ENCODE measurements at places on chromosomes 6 and 20.
A peak's percentile ranks its signal among the peaks of the same experiment; 100 is the strongest.

- DNase-seq = no peak
These were observed 46.1 kb downstream of the FKBP5 start for GRCh38 chr6:35642471-35643161.

DNA sequence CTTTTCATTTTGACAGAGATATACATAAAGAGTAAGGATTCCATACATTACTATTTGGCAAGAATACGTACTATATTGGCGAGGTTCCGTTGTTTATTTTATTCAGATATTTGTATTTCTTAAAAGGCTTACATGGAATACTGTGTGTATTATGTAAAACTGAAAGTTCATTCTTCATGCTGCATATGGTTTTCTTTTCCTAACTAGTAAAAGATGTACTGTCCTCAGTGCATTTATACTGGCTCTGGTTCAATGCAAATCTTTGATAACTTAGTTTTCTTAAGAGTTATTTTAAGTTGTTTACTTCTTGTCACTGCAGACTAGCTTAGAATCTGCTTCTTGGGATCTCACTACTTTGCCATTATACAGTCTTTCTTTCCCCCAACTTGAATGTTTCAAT is 42.0 kb downstream of the ADGRB3 start:
- DNase-seq = no peak

DNA sequence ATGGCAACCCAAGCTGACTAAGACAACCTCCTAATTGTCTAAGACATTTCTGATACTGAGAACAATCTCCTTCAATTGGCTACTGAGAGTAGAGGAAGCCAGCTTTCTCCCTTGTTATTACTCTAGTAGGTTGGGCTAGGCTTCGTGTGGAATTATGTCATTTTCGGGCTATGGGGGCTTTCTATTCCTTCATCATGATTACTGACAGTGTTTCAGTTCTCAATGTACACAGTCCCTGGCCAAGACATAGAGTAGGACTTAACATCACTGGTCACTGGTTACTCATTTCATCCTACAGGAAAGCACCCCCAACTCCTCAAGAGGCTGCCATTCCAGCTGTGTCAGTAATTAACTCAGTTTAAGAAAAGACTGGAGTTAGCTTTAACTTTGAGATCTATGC is 100.0 kb downstream of the KIF6 start:
- DNase-seq = no peak

- DNase-seq = no peak
These were observed 199.9 kb downstream of the CD83 start for GRCh38 chr6:14317387-14317970.

- no peak for DNase-seq
These were observed 79.2 kb upstream of the FOXA2 start for GRCh38 chr20:22663528-22664025.

DNA sequence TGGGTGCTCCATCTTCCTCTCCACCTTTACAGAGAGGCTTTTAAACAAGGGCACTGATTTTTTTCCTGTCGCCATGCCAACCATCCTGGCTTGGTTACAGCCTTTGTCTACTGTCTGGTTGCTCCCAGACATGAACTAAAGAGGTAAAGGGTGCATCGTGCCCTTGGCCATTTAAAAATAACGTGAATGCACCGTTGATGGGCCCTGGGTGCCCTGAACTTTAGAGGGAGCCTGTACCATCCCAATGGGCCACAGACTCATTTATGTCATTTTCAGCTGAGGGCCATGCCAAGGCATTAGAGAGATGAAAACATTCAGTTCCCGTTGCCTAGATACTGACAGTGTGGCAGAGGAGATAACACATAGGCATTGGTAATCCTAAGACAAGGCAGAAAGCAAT is 23.3 kb downstream of the TMC2 start:
- peak; percentile 86 for DNase-seq
